Stimulated activated CD4-positive, alpha-beta T cell treated with anti-CD3 and anti-CD28 coated beads, Interleukin-12 subunit alpha, Interleukin-12 subunit beta, amount 100 ng/mL, for 24 hours (primary cell): ENCODE measurements at places on chromosomes 11 and 22.

GRCh38 chr11:102240502-102240901 is 76.8 kb upstream of the BIRC3 start:
- no peak for DNase-seq

- DNase-seq = no peak
These were observed 76.8 kb upstream of the SUSD2 start for GRCh38 chr22:24104307-24105012.

GRCh38 chr11:2093575-2094353 is 45.4 kb downstream of the IGF2 start:
- no peak for DNase-seq

- no peak for DNase-seq
These were observed 12.7 kb downstream of the TTLL8 start for GRCh38 chr22:50045211-50046018.

DNA sequence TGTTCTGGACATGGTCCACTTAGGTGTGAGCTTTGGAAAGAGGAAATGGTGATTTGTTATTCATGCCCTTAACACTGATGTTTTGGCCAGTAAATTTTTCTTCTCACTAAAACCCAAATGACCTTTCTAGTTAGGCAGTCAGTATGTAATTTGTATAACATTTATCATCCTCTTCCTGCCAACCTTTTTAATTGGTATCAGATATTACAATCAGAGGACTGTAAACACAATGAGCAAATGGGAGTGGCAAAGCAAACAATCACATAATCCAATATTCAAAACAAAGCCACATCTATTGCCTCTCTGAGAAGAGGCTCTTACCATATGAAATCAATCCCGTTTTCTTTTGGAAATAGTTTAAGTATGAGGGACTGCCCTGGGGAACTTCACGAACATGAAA is 49.1 kb downstream of the BBOX1 start:
- DNase-seq = no peak

- DNase-seq = no peak
These were observed 1010.3 kb upstream of the TENM4 start for GRCh38 chr11:80451105-80451504.

- DNase-seq = peak; percentile 17
These were observed 2.9 kb upstream of the SGSM1 start for GRCh38 chr22:24803064-24803542.

- DNase-seq = no peak
These were observed 8.7 kb downstream of the TRIM22 start for GRCh38 chr11:5698281-5698680.

- no peak for DNase-seq
These were observed 378.5 kb downstream of the SHANK2 start for GRCh38 chr11:70873736-70874412.

GRCh38 chr22:46056546-46057245 is 79.7 kb upstream of the WNT7B start:
- DNase-seq = no peak

DNA sequence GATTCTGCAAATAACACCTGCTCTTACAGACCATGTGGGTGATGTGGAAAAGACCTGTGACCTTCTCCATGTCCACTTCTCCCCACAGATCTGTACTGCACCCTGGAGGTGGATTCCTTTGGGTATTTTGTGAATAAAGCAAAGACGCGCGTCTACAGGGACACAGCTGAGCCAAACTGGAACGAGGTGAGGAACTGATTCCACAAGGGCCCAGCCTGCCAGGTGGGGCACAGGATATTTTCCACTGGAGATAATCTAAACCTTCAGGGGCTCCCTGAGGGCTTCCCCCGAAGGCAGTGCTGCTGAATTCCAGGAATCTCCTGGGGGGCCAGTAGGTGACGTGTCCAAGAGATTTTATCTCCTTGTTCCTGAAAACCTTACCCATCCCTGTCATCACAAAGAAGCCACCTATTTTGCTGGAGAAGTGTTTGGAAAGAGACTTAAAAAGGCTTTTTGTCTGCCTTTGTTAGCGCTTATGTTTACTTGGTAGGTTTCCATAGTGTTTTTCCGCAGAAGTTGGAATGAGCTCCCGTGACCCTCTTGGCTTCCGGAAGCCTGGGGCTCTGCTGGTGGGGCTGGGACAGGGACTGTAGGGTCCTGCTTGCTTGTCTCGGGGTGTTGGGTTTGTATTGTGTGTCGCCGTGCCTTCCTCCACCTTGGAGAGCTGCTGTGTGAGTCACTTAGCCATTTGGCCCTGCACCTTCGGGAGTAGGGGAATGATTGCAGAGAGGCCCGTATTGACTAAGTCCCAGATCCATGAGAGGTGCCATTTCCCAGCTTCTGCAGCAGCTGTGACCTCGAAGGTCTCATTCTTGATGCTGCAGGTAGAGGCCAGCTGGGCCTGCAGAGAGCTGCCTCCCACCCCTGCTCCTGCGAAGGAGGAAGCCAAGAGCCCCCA is 112.4 kb downstream of the BCR start:
- DNase-seq = no peak

GRCh38 chr22:32144496-32145274 is 14.4 kb downstream of the C22orf42 start:
- DNase-seq = no peak

DNA sequence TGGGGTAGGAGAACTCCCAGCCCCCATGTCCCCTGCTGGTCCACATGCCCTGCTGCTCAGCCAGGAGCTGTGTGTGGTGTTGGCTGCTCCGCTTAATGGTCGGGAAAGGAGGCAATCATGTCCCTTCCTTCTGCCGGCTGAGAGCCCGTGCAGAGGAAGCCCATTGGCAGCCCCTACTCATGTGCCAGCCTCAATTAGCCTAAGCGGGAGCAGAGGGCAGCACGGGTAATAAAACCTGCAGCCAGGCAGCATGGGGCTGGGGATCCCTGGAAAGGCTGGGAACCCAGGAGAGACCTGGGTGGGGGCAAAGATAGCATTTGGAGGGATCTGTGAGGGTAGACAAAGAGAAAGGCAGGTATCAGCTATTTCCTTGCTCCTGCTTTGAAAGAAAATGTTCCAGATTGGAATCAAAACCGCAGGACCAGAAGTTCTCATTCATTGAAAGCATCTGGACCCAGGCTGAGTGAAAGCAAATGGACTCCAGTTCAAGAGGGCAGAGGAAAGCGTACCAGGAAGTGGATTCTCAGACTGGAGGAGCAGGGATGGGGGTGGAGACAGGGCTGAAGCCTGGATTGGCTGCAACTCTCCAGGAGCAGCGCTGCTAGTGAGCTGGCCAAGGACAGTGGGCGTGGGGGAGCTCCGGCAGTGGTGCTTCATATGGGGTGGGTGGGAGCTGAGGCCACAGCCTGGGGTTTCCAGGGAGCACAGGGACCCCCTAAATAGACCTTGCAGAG is 103.4 kb upstream of the NECTIN1 start:
- no peak for DNase-seq

- DNase-seq = no peak
These were observed 118.2 kb downstream of the BRD1 start for GRCh38 chr22:49709464-49709863.

GRCh38 chr22:31627223-31627731 is 34.7 kb downstream of the PISD start:
- DNase-seq = no peak

- DNase-seq = no peak
These were observed 1.4 kb upstream of the VPREB1 start for GRCh38 chr22:22243033-22243680.

- DNase-seq = no peak
These were observed 21.1 kb downstream of the STIM1 start for GRCh38 chr11:3876613-3877012.

- DNase-seq = peak; percentile 33
These were observed at the start of gene PLXNB2 for GRCh38 chr22:50306753-50307749. Gene PLXNB2, minus strand, starts transcription at chr22:50307646. Its CDS starts 17,062 bp downstream, at chr22:50290584.

- peak; percentile 68 for DNase-seq
These were observed 69.4 kb upstream of the FGF3 start for GRCh38 chr11:69888483-69889181.

- no peak for DNase-seq
These were observed 1302.8 kb upstream of the CNTN5 start for GRCh38 chr11:97717922-97718321.

GRCh38 chr11:123570939-123571580 is 83.4 kb downstream of the SCN3B start:
- no peak for DNase-seq

DNA sequence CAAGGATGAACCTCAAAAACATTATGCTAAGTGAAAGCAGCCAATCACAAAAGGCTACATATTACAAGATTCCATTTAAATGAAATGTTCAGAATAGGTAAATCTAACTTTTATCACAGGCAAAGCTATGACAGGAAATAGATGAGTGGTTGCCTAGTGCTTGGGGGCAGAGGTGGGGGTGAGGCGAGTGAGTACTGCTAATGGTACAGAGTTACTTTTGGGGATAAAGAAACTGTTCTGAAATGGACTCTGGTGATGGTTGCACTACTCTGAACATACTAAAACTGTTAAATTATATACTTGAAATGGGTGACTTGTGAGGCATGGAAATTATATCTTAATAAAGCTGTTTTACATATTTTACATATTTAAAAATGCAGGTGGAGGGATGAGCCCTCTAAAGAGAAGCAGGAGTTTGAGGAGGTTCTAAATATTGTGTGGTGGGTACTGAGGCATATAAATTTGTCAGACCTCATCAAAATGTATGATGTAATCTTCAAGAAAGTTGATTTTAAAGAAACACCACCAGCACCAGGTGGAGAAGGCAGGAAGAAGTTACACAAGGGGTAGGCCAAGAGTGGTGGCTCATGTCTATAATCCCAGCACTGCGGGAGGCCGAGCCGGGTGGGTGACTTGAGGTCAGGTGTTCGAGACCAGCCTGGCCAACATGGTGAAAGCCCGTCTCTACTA is 3.6 kb downstream of the SLC43A1 start:
- DNase-seq = no peak

DNA sequence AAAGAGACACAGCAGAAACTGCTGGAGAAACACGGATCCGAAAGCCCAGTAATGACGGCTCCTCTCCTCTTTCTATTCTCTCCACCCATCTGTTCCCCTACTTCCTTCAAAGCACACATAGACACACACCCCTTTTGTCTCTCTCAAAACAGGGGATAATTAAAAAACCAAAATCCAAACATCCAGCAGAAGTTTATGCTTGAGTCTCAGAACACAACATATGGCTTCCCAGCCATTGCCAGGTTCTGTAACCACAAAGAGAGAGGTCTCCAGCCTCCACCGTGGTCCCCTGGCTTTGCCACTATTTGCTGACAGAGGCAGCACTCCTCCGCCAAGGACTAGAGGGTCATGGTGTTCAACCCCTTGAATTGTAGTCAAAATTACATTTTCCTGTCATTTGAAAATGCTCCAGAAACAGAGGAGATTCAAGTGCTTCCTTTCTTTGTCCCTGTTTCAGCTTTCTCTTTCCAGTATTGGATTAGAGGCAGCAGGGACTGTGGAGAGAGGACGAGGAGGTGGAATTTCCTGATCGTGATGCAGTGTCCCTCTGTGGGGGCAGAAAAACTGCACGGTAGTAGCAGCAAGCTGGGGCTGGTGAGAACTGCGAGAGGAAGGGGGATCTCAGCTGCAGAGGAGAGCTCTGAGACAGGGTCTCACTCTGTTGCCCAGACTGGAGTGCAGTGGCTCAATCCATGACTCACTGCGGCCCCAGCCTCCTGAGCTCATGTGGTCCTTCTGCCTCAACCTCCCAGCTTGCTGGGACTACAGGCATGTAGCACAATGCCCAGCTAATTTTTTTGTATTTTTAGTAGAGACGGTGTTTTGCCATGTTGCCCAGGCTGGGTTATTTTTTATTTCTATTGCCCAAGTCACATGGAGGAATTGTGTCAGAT is 60.3 kb downstream of the UBASH3B start:
- no peak for DNase-seq

- no peak for DNase-seq
These were observed at the start of gene PDGFB for GRCh38 chr22:39244496-39245129. Gene PDGFB, minus strand, starts transcription at chr22:39244982. Its CDS starts 1,019 bp downstream, at chr22:39243963.

DNA sequence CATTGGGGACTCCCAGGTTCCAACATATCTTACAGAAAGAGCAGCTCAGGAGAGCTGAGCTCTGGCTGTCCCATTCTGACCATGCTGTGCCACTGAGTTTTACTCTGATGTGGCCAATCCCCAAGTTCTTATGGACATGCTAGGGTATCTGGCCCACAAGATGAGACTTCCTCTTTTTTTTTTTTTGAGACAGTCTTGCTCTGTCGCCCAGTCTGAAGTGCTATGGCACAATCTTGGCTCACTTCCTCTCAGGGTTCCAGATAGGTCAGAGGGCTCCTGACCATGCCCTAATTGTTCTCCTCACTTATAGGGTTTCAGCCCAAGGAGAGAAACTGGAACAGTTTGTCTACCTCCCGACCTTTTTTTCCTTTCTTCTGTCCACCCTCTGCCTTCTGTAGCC is 152.3 kb upstream of the CCDC90B start:
- no peak for DNase-seq

DNA sequence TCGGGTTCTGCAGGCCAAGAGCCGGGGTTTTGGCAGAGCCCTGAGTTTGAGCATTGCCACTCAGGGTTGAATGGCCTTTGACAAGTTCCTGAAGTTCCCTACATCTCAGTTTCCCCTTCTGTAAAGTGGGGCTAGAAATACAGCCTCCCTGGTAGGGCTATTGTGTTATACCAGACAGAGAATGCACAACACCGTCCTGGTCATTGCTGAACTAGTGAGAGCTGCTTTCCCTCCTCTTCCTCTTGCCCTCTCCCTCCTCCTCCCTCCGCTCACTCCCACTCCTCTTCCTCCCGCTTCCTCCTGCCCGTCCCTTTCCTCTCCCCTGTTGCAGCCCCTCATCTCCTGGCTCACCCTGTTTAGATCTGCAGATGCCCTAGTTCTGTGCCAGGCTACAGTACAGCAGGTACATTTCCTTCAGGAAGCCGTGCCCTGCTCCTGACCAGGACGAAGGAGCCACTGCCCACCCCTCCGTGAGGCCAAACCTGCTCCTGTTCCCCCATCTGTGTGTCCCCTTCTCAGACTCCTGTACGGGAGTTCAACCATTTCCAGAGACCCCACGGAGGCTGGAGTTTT is 91.5 kb upstream of the SHANK2 start:
- DNase-seq = no peak

- DNase-seq = no peak
These were observed 775 bp downstream of the FAM181B start for GRCh38 chr11:82732734-82733443.

GRCh38 chr11:12288212-12288930 is 89.0 kb upstream of the PARVA start:
- no peak for DNase-seq

- DNase-seq = no peak
These were observed 100.5 kb upstream of the RRM1 start for GRCh38 chr11:3994030-3994640.
